ENCODE measurements at places on chromosomes 5 and 9.

DNA sequence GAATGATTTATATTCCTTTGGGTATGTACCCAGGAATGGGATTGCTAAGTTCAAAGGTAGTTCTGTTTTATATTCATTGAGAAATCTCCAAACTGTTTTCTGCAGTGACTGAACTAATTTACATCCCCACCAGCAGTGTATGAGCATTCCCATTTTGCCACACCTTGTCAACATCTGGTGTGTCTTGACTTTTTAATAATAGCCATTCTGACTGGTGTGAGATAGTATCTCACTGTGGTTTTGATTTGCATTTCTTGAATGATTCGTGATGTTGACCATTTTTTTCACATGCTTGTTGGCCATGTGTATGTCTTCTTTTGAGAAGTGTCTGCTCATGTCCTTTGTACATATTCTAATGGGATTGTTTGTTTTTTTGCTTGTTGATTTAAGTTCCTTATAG, 421.5 kb downstream of the KIAA0825 start:
- no peak for DNase-seq

DNA sequence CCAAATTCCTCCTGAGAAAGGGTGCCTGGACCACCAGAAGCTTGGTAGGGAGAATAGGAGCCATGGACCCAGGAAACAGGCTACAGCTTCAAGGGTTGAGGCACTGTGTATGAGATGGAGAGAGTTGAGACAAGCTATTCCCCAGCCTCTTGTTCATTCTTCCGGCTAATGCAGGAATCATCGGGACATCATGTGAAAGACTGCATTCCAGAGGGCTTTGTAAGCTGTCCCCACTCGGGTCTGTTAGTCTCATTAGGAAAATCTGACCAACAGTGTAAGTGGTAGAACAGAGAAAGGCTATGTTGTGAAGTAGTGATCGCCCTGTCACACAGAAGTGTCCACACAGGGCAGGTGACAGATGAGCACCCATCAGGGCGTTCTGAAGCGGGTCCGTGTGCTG, 81.4 kb downstream of the GABBR2 start:
- DNase-seq: no peak

DNA sequence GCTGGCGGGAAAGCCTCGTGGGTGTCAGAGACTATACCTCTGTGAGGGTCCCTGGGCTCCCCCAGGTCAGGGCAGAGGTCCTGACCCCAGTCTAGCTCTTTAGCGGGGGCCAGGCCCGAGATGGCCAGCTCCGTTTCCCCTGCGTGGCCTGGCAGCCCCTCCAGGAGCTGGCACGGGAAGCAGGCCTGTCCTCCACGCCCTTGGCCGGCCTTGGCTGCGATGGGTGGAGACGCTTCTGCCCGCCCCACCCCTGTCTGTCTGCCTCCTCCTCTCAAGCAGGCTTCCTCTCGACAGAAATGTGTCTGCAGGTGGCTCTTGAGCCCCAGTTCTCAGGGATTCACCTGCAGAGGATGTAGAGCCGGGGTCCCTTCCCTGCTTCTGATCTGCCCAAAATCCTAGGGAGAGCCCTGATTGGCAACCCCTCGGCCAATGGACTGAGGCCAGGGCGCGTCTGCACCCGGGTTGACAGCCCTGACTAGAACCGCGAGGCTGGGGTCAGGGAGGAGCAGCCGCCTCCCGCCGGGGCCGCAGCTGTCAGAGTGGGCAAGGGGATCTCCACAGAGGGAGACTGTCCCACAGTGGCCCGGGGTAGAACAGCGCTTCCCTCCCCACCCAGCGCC, 2.6 kb upstream of the GRIN1 start:
- DNase-seq: no peak

DNA sequence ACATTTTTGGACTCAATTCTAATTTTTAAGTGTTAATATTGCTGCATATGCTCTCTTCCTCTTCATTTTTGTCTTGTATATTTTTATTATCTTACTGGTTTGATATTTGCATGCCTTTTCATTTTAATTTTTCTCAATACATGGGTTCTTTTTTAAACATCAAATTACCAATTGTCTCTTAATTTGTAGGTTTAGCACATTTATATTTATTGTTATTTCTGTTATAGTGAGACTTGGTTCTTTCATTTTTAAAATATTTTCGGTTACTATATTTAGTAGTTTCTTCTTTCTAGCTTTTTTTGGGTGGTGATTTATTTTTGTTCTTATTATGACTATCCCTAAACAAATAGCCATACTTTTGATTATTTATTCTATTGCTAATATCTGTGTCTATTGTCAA, 19.4 kb downstream of the SPINK5 start:
- DNase-seq: no peak

DNA sequence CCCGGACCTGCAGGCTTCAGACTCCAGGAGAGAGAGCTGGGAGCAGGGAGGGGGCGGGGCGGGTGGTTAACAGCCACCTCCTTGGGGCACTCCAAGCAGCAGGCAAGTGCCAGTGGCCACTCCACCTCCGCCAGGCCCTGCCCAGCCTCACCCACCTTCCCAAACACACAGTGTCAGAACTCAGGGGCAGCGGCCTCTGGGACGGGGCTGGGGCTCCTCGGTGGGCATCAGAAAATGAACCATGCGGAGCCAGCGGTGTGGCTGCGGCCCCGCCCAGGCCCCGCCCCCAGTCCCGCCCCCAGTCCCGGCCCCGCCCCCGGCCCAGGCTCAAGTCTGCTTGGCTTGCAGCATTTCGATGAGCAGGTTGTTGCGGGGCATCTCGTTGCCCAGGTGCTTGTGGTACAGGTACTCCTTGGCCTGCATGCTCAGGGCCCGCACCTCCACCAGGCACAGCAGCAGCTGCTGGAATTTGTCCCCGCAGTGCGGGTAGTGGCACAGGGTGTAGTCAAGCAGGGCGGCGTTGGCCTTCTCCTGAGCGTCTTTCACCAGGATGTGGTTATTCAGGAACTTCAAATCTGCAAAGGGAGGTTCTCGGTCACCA, 24.7 kb downstream of the NR5A1 start:
- no peak for DNase-seq

GRCh38 chr5:130689831-130690230, 475.2 kb downstream of the HINT1 start:
- no peak for DNase-seq

GRCh38 chr9:1285526-1285925, 235.4 kb downstream of the DMRT2 start:
- DNase-seq: no peak

DNA sequence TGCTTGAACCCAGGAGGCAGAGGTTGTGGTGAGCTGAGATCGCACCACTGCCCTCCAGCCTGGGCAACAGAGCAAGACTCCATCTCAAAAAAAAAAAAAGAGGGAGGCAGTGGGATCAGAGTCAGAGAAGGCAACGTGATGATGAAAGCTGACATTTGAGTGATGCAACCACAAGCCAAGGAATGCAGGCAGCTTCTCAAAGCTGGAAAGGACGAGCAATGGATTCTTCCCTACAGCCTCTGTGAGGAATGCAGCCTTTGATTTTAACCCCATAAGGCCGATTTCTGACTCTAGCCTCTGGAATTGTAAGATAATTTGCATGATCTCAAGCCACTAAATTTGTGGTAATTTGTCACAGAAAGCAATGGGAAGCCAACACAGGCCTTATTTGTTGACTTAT, 9.8 kb downstream of the TGFBI start:
- DNase-seq: no peak

DNA sequence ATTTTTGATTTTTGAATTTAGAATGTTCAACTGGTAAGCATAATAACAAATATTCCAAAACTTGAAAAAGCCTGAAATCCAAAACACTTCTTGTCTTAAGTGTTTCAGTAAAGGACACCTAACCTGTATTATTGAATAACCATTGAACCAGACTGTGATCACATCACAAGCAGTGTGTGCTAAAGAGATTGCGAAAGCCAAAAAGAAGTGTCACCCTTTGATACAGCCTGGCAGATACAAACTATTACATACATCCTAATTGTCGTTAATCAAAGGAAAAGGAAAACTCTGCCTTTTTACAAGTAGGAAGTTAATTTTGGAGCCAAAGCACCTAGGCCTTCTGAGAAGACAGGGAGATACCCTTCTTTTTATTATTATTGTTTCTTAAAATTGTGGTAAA, 8.4 kb upstream of the FAM120AOS start:
- DNase-seq: no peak

- no peak for DNase-seq
Observed at GRCh38 chr9:18036422-18037187, 437.3 kb upstream of the ADAMTSL1 start.

- DNase-seq: no peak
Observed at GRCh38 chr9:105405514-105406131, 42.2 kb upstream of the FSD1L start.

DNA sequence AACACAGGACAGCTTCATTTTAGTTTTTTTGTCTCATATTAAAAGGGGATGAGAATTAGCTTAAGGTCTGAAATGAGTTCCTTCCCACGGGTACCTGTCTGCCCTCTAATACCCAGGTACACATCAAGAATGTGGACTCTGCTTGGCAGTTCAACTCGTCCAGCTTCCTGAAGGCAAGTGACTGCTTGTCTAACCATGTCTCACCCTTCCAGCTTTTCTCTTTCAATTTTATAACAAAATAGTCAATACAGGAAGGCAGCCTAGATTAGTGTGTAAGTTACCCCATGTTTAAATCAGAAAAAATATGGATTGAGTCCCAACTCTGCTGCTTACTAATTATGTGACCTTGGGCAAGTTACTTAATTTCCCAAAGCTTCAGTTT, 50.5 kb upstream of the C5orf46 start:
- no peak for DNase-seq

DNA sequence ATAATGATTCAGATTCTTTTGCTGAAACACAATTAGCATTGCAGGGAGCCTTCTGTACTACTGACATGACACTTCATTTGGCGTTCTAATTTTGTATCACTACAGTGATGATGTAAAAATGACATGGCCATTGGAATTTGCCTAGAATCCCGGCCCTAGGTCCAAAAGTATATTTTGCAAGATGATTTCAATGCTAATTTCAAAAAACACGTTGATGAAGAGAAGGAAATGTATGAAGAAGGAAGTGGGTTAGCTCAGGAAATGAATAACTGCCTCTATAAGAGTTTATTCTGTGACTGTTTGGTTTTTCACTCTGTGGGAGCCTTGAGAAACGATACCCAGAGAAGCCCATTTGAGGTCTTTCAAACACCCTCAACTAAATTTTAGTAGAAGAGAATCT, 59.3 kb downstream of the OSTF1 start:
- DNase-seq: no peak

GRCh38 chr5:67221487-67222242, 25.1 kb upstream of the CD180 start:
- DNase-seq: no peak

- DNase-seq: no peak
Observed at GRCh38 chr5:179339996-179340395, 5.3 kb downstream of the ADAMTS2 start.

GRCh38 chr5:78753093-78753531, 104.5 kb upstream of the LHFPL2 start:
- DNase-seq: no peak

DNA sequence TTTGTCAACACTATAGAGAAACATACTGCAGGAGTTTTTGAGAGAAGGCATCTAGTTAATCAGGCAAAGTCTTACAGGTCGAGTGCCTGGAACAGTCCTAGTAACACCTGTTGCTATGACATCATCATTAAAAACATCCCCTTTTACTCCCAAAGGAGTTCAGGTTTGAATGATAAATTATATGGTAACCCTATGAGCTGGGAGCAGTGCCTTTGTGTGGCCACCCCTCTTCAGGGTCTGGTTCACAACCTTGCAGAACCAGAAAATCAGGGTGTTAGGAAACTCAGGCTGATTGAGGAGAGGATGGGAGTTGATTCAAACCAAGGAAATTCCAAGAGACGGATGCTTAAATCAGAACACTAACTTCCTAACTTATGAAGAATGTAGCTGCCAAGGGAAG, 179.1 kb upstream of the RASEF start:
- DNase-seq: no peak

DNA sequence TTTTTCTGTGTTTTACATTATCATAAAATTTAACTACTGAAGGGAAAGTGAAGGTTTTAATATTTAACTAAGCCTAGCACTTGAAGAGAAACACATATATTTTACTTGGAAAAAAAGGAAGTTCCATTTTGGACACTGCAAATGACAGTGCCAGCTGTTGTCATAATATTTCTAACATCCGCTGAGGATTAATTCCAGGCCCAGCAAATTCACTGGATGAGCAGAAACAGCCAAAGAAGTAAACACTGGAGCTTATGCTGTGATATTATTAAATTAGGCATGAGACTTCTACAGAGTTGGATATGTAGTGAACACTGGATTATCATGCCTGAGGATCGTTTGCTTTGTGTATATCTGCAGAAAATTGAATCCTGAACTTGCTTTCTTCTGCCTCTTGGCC, 67.6 kb downstream of the GHR start:
- no peak for DNase-seq

DNA sequence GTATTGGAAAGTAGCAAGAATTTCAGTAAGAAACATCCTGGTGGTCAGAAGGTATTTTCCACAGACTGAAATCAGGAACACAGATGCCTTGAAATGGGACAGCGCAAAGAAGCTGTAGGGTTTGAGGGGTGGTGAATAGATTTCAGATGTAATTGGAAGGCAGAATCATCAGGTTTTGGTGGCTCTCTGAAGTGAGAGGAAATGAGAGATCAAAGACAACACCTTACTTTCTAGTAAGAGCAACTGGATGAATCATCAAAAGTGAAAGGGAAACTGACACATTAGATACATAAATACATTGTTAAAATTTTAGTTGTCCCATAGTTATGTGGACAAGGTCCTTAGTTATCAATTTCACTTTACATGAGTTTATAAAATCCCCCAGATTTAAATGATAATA, 188.2 kb upstream of the SLC27A6 start:
- no peak for DNase-seq

DNA sequence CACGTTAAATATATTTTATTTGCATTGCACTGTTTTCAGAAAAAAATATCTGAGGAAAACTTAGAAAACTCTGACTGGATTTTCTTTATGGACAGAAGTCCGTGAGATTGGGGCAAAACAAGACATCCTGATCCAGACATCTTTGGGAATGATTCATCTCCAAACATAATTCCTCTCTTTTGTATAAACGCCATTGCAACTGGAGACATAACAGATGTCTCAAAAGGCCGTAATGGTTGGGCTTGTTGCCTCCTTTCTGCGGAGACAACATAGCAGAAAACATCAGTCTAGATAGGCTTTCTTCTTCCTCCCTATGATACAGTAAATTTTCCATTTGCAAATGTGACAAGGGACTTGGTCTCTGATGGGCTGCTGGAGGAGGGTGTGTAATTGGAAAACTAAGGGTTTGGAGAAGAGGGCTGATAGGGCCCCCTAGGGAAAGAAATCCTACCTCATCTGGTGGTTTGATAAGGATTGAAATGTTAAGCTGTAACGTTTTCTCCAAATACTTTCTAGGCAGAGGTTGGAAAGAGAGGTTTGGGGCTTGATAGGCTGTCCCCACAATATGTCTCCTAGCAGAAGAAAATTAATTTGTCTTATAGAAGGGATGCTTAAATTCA, 631.5 kb upstream of the ST8SIA4 start:
- no peak for DNase-seq

DNA sequence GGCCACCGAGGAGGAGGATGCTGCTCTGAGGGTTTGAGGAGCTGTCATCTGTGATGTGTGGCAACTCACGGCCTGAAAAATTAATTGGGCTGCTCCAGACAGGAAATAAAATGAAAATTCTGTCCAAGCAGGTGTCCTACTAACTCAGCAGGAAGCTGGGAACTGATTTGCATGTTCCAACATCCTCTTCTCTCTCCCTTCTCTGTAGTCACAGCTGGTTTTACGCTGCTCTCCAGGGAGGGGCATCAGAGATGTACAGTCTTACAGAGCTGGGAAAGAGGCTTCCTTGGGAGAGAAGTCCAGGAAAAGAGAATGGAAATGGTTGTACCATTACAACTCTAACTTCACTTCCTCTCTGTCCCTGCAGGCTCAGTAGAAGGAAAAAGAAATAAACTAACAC, 24.2 kb upstream of the SIL1 start:
- DNase-seq: no peak

- no peak for DNase-seq
Observed at GRCh38 chr5:134735243-134735642, 3.1 kb upstream of the CAMLG start.

Measured in right renal pelvis (tissue), 4 donors.